ENCODE measurements at places on chromosomes 7 and 10.
A peak's percentile ranks its signal among the peaks of the same experiment; 100 is the strongest.

DNA sequence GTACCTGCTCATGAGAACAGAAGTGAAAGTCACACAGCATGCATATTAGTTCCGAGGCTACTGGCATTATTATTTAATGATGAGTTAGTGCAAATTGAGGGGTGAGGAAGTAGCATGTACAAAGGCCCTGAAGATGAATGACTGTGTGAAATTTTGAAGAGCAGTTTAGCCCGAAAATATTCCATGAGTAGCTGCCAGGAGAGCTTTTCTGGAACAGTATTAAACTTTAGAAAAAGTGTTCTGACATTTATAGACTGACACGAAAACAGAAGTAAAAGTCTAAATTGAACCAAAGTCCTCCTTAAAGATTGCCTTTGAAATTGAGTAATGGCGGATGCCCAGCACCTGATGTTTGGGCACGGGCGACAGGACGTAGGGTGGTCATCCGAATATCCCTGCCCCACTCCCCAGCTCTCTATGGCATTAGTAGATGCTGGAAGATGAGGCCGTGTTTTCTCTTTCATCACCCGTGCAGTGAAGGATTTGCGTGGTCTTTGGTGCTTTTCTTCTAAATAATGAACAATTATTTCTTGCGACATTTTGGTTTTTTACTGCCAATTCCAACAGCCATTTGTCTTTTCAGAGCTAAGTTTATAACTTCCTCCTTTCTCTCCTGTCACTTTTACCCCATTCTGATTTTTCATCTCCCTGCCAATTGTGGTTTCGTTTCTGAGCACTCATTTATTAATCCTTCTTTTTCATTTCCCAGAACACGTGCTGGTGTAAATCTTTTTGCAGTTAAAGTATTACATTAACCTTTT lies 192.6 kb downstream of the MGMT start:
- DNase-seq = no peak

DNA sequence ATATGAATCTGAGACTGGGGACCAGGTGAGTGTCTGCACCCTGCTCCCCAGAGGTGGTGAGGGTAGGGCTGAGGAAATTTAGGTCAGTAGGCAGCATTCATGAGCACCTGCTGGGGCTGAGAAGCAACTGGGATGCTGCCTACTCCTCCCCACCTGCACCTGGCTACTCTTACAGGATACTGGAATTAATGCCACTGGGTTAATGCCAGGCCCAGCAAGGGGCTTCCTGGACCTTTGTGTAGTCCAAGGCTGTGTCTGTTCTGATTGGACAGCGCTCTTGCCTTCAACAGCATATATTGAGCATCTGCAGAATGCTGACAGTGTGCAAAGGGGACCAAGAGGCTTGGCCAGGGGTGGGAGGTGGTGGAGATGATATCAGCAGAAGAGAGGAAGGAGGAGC lies 32.1 kb downstream of the ADCYAP1R1 start:
- no peak for DNase-seq

DNA sequence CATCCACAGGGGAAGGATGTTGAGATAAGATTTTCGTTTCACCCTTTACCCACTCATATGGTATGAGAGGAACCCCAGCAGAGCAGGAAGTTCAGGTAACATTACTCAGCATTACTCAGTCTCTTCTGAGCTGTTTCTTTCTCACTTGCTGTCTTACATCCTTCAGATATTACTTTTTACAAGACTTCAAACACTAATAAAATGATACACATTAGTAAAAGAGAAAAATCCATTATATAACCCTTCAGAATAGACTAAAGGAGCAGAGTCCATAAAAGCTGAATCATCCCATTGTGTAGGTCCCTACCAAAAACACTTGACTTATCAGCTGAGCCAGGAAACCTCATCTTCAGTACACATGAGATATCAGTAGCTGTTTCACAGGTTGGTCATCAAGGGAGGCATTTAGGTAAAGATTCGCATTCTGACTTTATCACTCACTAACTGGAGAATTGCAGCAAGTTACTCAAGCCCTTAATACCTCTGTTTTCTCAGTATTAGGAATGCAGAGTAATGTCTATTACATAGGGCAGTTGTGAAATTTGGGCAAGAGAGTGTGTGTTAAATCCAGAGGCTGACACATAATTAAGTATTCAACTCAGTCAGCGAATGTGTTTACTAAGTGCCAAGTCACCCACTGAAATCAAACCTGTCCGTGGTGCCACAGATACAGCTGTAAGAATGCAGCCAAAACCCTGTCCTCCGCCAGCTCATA lies 44.7 kb downstream of the KLF6 start:
- no peak for DNase-seq

GRCh38 chr7:138705167-138705566 lies 4.0 kb upstream of the SVOPL start:
- DNase-seq = no peak

DNA sequence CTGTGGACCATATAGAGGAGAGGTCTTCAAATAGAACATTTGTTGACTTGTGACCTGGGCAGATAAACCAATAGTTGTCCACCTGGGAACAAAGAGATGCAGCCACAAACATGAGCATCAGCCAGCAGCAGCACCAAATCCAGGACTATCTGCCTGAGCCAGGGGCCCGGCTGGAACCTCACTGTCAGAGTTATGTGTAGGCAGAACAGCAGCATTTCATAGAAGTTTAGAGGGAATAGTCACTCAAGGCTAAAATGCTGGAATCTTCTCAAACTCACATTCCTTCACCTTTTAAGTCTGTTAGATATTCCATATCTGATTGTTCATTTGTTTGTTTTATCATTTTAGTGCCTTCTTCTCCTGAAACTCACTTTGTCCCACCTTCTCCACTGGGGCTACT lies 72.2 kb upstream of the IL6 start:
- DNase-seq = no peak

DNA sequence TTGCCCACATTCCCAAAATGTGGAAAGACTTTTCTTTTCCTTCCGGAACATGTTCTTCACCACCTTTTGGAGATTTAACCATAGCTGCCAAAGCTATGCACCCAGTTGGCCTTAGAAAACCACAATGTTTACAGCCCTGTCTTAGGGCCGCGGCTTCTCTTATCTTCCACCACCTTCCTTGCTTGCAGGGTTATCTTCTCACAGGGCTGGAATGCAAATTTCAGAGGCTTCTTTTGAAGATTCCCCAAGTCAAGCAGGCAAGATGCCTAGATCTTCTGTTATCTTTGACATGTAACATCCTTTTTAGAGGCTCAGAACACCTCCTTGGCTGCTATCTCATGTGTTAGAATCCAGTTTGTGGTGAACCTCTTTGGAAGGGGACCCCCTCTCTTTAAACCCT lies 11.1 kb downstream of the KCTD7 start:
- no peak for DNase-seq

- DNase-seq = no peak
Observed at GRCh38 chr7:92231-92674, 100.1 kb upstream of the FAM20C start.

DNA sequence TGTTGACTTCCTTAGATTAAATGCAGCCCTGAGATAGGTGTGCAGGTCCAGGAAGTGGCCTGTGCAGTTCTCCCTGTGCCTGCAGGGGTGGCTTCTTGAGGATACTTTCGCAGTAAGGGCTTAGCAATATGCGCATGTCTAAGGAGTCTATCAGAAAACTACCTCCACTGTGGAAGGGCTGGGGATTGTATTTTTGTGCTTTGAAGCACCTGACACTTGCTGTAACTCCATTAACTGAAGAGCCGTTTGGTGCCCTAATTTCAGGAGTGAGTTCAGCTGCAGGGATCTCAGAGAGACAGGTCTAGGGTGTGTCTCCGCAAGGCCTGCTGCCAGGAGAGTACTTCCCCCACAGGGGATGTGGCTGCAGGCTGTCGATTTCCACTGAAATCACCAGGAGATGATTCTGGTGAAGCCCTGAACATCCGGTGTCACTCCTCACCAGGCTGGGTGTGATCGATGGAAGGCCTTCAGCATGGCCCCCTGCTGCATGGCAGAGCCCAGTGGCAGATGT lies 35.5 kb downstream of the IKZF1 start:
- DNase-seq = peak; percentile 73

DNA sequence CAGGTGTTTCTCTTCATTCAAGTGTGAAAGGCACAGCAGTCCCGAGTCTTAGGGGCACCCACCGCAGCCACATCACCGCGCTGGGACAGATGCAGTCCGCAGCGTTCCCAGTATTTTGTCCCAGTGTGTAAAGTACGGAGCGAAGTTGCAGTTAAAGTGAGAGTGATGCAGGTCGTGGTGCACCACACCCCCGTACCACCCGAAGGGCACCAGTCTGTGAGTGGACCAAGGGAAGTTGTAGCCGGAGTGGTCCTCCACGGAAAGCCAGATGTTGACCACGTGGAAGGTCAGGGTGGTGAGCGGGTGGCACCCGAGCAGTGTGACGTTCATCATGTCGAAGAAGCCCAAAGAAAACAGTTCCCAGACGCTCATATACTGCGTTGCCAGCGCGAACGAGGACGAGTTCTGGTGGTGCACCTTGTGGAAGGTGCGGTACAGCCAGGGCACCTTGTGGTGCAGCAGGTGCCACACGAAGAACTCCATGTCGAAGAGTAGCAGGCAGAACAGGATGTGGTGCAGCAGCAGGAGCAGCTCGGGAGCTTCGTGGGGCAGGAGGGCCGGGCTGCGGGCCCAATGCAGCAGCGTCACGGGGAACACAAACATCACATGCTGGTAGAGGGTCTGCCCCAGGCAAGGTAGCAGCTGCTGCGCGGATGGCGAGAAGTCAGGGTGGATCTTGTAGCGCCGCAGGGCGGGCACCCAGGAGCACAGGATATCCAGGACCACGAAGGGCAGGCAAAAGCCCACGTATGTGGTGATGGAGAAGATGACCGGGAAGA lies 526 bp downstream of the CH25H start:
- peak; percentile 47 for DNase-seq

DNA sequence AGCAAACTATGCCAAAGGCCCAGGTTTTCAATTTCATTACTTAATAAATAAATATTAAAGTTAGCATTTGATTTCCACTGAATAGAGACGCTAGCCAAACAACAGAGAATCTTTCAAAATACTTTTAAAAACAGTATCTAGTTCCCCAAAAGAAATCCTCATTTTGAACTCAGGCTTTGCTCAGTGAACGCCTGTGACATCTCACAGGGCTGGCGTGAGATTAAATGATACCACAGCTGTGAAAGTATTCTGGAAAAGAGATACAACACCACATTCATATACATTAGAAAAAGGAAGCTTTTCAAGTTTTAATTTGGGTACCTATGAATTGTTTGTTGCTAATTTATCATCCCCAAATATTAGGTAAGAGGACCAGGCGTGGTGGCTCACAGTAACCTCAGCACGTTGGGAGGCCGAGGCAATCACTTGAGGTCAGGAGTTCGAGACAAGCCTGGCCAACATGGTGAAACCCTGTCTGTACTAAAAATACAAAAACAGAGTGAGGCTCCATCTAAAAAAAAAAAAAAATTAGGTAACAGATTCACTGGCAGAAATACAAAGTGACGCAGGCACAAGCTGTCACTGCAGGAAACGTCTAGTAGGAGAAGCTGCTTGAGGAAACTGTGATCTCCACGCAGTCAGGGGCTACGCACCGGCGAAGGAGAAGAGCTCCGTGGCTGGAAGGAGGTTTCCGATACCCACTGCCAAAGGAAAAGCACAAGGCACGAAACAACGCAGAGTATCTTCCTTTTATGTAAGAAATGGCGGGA lies 50.0 kb downstream of the AMZ1 start:
- no peak for DNase-seq

DNA sequence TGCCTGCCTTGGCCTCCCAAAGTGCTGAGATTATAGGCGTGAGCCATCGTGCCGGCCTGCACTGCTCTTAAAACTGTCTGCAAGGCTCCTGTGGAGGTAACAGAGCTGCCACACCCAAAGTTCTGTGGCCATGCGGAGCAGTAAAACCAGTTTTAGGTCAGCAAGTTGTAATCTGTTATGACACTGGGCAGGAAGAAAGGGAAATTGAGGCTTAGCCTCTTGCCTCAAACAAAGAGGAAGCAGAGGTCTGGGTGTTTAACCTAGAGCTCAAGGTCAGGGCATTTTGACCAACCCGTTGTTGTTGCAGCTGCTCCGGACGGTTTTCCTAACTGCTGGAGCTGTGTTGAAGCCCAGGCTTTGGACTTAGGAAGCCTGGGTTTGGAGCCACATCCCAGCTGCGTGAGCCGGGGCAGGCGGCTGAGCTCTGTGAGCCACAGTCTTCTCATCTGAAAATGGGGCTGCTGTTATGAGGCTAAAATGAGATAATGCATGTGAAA lies 7.4 kb upstream of the RRP12 start:
- no peak for DNase-seq

GRCh38 chr10:73886661-73887293 lies 12.4 kb upstream of the CAMK2G start:
- no peak for DNase-seq

DNA sequence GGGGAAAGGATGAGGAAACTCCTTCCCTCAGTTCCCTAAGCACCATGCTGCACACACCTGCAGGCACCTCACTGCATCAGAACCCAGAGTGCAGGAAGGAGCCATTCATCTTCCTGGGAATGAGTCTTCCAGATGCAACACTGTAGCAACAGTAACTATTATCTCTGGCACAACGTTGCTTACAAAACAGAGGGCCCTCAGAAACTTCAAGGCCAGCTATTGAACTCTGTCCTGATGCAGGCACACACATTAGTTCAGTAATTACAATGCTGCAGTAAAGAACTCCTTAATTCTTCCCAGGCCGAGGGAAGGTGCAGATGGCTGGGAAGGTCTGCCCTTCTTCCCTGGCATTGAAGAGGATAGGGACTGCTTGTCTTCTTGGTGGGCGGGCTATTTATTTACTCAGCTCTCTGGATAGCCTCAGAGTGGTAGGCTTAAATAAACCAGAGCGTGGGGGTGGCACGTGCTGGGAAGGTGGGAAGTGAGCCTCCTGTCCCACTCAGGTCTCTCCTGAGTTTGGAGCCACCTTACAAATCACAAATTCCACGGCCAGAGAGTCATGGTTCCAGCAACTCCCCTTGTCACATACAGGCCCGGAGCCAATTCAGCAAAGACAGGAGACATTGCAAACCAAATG lies 125.1 kb upstream of the JCAD start:
- no peak for DNase-seq

DNA sequence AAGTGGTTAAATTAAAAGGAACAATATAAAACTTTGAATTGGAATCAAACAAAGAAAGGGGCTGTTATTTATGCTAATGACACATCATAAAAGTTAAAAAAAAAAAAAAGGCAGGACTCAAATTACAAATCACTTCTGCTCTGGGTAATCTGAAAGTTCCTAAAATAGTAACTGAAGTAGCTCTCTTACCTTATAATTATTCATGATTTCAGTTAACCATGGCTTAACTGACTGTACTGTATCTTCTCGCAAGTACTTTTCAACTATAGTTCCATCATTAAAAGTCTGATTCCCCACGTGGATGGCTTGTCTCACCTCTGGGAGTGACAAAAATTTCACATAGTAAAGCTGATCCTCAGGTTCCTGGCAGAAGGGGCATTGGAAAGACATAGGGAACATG lies 82.5 kb downstream of the CPVL start:
- no peak for DNase-seq

DNA sequence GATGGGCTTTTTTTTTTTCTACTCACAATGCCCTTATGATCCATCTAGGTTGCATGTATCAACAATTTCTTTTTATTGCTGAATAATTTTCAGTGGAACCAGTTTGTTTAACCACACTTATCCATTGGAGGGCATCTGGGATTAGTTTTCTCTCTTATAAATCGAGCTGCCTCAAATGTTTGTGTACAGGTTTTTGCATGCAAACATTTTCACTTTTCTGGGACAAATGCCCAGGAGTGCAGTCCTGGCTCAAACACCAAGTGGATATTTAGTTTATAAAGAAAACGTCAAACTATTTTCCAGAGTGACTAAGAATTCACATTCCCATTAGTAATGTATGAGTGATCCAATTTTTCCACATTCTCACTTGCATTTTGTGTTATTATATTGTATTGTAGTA lies 313.4 kb downstream of the CXCL12 start:
- DNase-seq = no peak

- DNase-seq = no peak
Observed at GRCh38 chr10:37125921-37126320, 523 bp downstream of the ANKRD30A start.

Data from CD4-positive, alpha-beta T cell treated with Interleukin-21 for 1 hour (primary cell).